ENCODE measurements at places on chromosomes 11 and 22. TPM values are rescaled to one million over a fixed set of nuclear protein-coding genes. Genes with fewer than 3 reads are reported as not detected.

GRCh38 chr22:29109822-29110221, 37.0 kb downstream of the KREMEN1 start:
- DNase-seq, result peak; percentile 57

- no peak for DNase-seq
Observed at GRCh38 chr11:64096835-64097234, 61.1 kb downstream of the FLRT1 start.

GRCh38 chr22:46734830-46735453, 3.1 kb downstream of the CERK start:
- peak; percentile 7 for DNase-seq

DNA sequence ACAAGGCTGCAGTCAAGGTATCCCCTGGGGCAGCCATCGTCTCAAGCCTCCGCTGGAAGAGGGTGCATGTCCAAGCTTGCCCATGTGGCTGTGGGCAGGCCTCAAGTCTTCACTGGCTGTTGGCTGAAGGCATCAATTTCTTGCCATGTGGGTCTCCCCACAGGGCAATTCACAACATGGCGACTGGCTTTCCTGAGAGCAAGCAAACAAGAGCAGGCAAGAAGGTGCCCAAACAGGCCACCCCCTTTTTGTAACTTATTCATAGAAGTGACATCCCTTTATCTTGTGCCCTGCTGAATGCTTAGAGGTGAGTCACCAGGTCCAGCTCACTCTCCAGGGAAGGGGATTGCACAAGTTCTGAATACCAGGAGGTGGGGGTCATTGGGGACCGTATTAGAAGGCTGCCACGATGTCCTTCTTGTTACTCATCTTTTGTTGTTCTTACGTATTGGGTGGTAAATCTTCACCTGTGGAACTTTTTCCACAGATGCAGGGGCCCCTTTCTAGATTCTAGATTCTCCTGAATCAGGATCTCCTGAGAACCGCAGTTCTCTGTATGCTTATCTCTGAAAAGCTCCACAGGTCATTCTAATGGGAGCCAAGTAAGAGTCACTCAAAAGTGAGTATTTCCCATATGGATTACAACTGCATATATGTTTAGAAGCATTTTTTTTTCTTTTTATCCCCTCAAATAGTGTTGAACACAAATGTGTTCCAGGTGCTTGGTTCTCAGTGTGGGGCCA, 44.2 kb upstream of the MICAL2 start:
- peak; percentile 86 for DNase-seq

GRCh38 chr11:81477277-81477676, 1256.4 kb downstream of the FAM181B start:
- no peak for DNase-seq

DNA sequence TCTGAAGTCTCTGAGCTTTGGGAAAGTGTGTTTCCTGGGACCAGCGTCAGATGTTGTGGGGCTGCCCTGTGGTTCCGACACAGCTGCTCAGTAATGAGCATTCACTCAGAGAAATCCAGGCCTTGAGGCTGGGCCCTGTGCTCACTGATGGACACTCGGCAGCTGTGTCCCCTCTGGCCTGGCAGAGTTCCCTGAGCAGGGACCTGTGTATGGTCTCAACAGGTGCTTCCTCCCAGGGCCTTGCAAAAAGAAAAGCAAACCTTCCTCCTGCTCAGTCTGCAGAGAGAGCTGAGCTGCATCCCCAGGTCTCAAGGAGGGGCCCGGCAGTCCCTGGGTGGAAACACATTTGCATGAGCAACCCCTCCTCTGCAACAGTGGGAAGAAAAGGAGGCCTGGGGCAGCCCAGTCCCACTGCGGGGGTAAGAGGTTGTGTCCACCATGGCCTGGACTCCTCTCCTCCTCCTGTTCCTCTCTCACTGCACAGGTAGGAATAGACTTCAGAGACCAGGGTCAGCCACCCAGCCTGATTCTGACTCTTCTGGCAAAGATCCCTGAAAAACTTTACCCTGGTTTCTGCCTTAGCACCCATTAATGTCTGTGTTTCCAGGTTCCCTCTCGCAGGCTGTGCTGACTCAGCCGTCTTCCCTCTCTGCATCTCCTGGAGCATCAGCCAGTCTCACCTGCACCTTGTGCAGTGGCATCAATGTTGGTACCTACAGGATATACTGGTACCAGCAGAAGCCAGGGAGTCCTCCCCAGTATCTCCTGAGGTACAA, 131.2 kb downstream of the VPREB1 start:
- DNase-seq, result no peak

DNA sequence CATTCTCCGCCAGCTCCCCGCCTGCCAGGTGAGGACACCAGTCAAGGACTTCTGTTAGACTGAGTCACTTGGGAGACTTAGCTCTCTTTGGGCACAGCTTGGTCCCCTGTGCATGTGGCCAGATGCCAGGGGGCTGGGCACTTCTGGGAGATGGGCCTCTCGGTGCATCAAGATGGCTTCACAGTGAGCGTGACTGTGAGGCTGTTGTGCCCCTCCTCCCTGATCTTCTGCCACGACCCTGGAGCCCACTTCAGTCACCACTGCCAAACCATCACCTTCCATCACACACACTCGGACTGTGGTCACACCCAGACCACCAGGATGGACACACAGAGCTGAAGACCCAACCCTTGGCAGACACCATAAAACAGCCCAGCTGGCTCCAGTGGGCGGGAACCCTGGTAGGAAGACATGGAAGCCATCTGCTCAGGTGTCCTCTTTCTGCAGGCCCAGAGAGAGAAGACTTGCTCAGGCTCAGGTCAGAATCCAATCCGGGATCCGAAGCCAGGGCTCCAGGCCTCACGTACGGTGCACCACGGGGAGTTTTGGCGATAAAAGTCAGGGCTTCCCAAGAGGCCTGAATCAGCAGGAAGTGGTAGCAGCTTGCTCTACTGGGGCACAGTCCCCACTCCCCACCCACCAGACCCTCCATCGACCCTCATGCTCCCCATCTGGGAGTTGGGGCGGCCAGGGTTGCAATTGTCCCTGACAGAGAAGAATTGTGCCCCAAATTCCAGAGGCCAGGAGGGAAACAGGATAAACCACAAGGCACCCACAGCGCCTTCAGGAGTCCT, 29.8 kb upstream of the CD5 start:
- DNase-seq, result no peak

DNA sequence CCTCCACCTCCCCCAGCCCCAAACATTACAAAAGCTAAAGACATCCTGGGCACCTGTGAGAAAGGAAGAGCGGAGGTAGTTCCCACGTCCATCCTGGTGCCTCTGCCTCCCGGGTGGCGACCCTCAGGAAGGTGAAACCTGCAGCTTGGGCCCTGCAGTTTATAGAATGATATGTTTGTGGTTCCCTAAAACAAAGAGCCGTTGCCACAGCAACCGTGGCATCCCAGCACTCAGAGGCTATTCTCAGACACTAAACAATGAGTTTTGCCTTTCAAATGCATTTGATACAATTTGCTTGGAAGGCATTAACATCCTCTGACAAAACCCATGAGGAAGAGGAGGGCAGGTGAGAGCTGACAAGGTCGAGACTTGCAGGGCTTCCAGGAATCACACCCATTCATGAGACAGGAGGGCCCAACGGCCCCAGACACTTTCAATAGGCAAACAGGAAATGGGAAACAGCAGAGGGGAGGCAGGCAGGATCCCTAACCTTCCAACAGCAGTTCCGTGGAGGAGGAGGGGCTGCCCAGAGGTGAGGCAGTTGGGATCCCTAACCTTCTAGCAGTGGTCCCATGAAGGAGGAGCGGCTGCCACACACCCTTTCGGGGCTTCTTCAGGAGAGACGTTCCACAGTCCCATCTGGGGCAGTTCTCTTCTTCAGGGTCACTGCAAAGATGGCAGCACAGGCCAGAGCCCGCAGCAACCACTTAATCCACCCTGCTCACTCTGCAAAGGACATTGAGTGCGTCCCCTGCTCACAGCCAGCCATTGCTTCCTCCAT, 379.2 kb downstream of the SHANK2 start:
- no peak for DNase-seq

- DNase-seq, result no peak
Observed at GRCh38 chr11:108620958-108621772, 27.6 kb upstream of the EXPH5 start.

DNA sequence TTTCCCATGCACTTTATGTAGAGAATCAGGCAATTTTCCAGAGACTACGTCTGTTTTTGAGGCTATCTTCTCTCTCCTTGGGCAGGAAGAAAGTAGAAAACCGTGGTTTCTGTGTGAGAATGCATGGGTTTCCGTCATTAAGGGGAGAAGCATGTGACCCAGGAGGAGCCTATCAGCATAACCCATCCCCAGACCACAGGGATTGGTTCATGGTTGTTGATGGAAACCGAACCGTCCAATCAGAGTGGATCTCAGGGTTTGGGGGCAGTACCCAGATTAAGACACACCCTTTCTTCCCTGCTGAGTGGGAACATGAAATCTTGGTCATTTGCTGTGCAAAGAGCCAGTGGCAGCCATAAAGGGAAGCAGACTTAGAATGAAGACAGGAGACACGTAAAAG, 517.8 kb downstream of the MN1 start:
- no peak for DNase-seq

DNA sequence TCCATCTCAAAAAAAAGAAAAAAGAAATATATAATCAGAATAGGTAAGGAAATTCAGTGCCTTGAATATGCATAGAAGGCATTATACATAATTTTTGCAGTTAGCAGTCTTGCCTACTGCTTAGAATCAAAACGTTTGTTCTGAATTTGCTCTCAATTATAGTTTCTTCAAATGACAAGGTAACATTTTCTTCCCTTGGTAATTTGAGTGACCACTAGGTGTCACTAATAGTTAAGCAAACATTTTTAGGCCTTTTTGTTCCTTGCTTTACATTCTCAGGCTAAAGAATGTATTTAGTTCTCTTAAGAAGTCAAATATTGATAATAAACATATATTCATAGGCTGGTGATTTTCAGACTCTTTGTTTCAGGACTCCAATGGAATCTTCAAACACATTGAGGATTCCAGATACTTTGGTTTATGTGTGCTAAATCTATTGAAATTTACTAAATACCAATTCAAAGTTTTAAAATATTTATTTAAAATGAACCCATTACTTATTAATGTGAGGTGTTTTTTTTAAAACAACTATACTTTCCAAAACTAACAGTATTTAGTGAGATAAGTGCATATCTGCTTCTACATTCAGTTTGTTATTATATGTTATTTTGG, 55.0 kb upstream of the DEPDC7 start:
- peak; percentile 58 for DNase-seq

- no peak for DNase-seq
Observed at GRCh38 chr11:40095446-40095845, 1364.0 kb downstream of the LRRC4C start.

- DNase-seq, result no peak
Observed at GRCh38 chr11:92759571-92760214, 209.8 kb upstream of the MTNR1B start.

DNA sequence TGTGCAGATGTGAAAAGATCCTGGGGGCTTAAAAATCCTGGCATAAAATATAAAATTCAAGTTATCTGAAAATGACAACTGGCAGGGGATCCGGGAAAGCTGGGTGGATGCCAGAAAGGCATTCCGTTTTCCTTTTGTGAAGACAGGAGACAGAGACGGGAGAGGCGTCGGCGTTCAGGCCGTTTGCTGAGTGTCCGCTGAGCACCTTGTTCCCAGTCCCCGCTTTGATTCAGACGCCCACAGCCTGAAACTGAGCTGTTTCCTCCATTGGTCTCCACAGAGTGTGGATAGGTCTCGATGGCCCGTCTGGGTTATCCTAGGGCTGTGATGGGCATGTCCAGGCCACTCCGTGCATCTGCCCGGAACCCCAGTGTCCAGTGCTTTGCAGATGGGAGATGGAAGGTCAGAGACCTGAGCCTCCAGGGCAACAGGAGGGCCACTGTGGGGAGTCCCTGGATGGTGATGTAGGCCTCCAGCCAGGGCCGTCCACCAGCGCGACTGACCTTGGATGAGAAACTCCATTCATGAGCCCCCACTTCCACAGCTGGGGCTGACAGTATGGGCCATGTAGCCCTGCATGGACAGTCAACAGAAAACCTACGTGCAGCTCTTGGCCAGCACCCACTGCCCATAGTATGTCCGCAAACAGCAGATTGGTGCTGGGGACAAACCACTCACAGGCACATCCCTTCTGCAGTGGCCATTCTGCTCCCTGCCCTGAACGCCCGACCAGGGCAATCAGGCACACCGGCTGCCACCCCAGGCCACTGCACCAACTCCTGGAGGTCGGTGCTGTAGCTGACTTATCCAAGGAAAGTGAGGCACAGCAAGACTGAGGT, 11.6 kb downstream of the MRGPRF start:
- peak; percentile 1 for DNase-seq

- no peak for DNase-seq
Observed at GRCh38 chr11:37951996-37952395, 1354.0 kb upstream of the RAG2 start.

GRCh38 chr11:1776331-1776851, 12.7 kb upstream of the CTSD start:
- DNase-seq, result no peak

- no peak for DNase-seq
Observed at GRCh38 chr11:44327730-44328129, 17.8 kb upstream of the ALX4 start.

DNA sequence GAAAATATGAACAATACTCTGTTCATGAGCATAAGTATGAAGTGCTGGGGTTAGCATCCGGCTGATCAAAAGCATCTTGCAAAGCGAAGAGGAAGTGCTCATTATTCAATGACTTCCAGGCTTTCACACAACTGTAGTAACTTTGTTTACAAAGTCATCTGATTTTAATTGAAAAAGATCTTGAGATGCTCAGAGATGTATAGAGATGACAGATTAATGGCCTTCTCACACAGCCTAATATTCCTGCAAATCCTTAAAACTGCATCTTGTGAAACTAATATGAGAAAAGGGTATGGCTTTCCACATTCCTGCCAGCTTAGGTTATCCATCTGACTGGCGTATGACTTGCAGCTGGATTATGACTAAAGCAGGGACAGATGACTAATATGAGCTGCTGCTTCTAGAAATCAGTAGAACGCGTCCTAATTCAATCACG, 125.4 kb downstream of the CASP12 start:
- peak; percentile 51 for DNase-seq

GRCh38 chr11:125148743-125149142, 15.8 kb upstream of the PKNOX2 start:
- no peak for DNase-seq

DNA sequence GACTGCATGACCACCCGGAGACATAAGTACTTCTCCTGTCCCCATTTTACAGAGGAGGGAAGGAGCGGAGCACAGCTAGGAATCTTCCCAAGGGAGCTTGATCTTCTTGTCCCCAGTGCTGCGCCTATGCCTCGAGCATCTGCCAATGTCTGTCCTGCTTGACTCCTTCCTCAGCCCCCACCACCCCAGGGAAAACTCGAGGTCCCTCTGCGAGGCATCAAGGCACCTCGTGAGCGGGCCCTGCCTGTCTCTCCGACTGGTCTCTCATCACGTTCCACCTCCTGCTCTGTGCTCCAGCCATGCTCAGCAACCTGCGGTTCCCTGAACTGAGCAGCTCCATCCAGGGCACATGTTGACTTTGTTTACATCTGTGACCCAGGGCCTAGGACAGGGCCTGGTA, 2.5 kb downstream of the NCF4 start:
- no peak for DNase-seq

The GLYATL1 gene
- 46.7 TPM for total RNA-seq

The MS4A3 gene
- total RNA-seq, result not detected

The TAF6L gene
- total RNA-seq, result 20.5 TPM

The PLEKHB1 gene
- total RNA-seq, result 8.9 TPM

The CALCA gene
- 0.56 TPM for total RNA-seq

The OR2AG2 gene
- total RNA-seq, result 0.12 TPM

The SEC14L6 gene
- total RNA-seq, result 0.36 TPM

The SLC22A12 gene
- not detected for total RNA-seq

The SCGB1C1 gene
- total RNA-seq, result not detected

The HEPACAM gene
- total RNA-seq, result 0.04 TPM
